AG10803 (cell line): ENCODE measurements at places on chromosomes 5 and 9.

DNA sequence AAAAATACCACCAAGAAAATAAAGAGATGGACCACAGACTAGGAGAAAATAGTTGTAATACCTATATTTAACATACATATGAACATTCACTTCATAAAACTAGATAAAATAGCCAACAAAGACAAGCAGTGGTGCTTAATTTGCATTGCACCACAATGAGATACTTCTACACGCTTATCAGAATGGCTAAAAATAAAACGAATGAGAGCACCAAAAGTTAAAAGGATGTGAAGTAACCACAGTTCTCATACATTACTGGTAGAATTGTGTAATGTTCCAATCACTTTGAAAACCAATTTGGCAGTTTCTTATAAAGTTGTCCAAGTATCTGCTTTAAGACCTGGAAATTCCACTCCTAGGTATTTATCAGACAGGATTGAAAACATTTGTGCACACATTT lies 198.9 kb upstream of the SGCD start:
- DNase-seq: peak; percentile 28

DNA sequence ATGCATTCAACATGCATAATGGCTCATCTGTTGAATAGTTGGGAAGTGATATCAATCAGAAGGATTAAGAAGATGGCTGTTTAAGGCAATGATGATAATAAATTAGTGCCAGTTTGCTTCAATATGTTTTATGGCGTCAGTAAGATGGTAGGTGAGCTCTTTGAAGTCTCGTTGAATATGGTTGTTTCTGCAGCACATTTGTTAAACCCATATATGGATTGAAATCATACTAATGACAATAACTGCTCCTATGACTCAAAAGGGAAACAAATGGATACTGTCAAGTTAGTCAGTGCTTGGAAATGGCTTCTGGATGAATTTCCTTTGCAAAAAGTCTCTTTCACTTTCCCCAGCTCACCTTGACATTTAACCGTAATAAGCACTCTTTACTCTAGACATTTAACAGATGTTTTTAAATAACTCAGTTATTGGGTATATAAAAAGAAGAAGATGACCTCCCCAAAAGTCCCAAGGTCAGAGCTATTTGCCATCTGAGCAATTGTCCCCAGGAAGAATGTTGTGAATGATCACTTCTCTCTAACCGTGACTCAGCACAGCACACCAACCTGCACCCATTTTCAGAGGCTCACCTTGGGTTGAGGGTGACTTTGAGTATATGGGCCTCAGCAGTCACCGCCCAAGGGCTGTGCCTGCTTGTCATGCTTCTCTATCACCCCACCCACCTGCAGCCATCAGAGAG lies 133.4 kb downstream of the GRIA1 start:
- peak; percentile 16 for DNase-seq

DNA sequence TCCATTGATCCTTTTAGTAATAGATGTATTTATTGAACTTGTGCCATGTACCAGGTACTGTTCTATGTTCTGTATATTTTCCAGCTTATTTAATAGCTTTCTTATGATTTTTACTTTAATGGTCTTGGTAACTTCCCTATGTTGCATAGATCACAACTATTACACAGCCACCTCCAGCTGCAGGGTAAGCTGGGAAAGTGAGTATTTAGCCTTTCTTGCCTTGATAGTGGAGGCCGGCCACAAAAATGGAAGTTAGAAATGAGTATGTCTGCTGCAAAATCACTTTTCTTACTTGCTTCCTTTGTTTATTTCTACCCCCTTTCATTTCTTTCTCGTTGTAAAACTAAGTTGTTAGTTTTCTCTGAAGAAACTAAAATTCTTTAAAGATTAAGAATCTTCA lies 43.1 kb upstream of the ANKDD1B start:
- no peak for DNase-seq

DNA sequence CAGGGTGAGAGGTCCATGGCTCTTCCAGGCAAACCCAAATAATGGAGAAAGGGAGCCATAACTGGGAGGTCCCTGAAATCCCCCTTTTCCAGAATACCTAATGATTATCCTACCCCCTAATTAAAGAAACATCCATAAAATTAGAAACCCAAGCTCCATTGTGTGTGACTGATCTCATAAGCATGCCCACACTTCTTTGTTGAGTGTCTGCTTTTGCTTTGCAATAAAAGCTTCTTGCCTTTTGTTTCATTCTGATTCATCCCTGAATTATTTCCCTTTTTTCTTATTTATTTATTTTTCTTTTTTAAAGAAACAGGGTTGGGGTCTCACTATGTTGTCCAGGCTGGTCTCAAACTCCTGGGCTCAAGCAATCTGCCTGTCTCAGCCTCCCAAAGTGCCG lies 33.1 kb downstream of the BTF3 start:
- peak; percentile 50 for DNase-seq

DNA sequence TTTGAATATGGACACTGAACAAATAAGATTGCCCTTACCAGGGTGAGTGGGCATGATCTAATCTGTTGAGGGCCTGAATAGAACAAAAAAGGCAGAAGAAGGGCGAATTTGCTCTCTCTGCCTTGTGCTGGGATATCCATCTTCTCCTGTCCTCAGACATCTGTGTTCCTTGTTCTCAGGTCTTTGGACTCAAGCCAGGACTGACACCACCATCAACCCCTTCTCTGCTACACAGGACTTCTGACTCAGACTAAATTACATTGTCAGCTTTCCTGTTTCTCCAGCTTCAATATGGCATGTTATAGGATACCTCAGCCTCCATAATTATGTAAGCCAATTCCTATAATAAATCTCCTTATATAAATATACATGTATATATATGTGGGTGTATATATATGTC lies 40.8 kb upstream of the SLCO6A1 start:
- no peak for DNase-seq
